ENCODE measurements at places on chromosomes 12 and 14.

DNA sequence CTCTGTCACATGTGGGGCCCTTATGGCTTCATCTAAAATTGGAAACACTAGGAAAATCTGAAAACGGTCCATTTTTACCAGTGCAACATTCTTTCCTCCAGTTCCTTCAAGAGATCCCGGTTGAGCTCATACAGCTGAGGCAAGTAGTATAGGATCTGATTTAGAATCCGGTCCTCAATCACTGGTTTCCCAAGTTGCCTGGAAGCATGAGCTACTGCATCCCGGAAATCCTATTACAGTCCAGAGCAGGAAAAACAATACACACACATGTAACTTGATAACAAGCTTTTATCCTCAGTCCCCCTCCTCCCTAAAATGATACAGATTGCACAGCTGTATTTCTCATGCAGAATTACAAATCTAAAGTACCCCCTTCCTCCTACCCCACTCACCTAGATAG is 67.9 kb upstream of the NR2C1 start:
- DNase-seq = no peak

DNA sequence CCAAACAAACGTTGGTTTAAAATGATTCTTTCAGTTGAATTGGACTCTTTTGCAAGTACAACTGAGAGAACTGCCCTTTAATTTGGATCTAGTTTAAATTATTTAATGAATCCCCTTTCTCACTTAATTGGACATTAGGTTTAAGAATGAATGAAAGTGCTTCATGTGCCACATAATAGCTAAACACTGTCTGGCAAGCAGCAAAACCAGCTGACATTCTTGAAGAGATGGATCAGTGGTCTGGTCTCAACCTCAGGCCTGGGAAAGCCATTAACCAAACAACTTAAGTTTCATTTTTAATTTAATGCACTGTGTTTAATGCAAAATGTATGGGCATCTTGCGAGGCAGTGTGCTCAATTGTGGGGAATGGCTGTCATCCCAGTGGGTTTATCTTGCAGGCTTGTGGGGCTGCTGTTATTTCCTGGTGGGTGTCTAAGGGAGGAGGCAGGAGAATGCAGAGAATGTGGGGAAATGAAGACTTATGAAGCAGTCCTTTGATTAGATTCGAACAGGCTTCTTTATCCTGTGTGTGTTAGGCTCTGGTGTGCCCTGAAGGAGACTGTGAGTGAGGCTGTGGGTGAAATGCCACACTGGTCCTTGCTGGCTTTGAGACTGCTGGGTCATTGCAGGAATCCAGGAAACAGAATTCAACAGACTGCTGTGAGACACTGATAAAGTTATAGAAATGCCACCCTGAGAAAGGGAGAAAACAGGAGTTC is 144.1 kb upstream of the PELI2 start:
- DNase-seq = no peak

DNA sequence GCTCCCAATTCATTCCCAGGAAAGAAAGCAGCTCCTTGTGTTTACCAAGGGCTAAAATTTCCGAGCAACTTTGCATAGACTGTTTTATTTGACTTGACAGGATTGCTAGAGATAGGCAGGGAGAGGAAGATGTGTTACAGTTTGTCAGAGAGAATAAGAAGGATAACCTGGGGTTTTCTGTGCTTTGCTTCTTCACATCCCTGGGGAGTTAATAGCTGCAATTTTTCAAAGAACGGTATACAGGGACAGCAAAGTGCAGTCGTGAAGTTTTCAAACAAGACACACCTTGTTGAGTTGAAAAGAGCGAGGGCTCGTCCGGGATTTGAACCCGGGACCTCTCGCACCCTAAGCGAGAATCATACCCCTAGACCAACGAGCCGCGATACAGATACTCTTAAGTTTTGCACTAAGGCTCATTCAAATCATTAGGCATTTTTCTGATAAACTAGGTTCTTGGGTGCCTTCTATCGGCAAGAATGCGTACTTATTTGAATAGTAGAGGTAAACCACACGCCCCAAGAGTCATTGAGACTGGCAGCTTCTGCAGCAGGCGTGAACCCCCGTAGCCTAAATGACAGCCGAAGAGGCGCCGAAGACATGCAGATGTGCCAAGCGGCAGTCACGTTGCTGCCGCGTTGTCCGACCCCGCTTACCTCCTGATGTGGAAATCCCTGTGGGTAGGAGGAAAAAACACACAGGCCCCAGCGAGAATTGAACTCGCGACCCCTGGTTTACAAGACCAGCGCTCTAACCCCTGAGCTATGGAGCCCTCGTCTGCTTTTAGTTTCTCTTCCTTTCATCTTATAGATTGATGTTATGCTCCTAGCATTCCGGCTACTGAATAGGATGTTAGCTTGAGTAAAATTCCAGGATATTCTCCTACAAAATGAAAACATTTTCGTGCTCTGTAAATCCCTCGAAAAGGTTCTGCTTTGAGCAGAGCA is 22.2 kb upstream of the RNASE12 start:
- DNase-seq = peak; percentile 91

GRCh38 chr12:96196781-96197180 is 2.6 kb downstream of the ELK3 start:
- no peak for DNase-seq

GRCh38 chr12:20695232-20695631 is at the start of gene SLCO1C1:
Gene SLCO1C1, plus strand, starts transcription at chr12:20695332. Its CDS starts 4,245 bp downstream, at chr12:20699577.
- DNase-seq = peak; percentile 35

Data from midbrain (tissue), 1 donor.